Muscle of arm (tissue), 14 donors: ENCODE measurements at places on chromosomes 7 and 10.

DNA sequence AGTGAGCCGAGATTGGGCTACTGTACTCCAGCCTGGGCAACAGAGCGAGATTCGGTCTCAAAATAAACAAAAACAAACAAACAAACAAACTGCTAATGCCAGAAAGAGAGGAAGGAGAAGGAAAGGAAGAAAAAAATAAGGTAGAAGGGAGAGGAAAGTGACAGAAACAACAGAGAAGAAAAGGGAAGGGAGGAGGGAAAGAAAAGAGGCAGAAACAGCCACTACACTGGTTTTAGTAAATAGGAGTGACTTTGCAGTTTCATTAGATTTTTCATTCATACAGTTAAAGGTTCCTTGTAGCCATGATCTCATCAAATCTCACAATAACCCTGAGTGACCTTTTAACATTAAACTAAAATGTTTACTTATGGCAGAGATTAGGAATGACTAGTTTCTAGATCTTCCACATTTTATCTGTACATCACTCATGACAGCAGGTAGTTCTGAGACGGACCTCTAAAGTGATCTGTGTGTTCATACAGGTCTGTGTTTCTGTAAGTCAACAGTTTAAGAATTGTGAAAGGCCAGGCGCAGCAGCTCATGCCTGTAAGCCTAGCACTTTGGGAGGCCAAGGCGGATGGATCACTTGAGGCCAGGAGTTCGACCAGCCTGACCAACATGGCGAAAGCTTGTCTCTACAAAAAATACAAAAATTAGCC is 191.3 kb upstream of the KLF14 start:
- no peak for DNase-seq

DNA sequence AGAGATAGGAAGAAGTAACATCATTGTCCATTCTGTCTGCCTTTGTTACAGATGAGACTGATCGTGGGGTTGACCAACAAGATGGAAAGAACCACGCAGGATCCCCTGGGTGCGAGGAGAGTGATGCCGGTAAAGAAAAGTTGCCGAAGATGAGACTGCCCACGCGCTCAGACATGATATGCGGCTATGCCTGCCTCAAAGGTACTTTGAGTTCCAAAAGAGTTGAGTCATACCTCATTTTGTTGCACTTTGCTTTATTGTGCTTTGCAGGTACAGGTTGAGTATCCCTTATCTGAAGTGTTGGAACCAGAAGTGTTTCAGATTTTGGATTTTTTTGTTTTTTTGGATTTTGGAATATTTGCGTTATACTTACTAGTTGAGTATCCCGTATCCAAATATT is 12.2 kb upstream of the CLCN1 start:
- no peak for DNase-seq

DNA sequence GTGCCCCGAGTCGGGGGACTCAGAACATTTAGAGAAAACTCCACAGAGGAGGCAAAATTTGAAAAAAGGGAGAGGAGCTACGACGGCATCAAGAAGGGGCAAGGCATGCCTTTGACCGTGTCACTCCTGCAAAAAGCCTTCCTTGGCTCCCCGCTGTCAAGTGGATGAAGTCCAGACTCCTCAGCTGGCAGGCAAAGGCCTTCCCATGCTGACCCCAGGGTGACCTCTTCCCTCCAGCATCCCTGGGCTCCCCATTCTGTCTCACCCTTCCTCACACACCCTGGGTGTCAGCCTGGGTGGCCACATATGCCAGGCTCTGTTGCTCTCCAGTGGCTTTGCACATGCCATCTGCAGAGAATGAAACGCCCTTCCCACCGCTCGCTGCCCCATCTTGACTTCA is 88.4 kb upstream of the ZMIZ1 start:
- DNase-seq, result no peak

GRCh38 chr10:113899952-113900598 is 45.6 kb downstream of the NHLRC2 start:
- no peak for DNase-seq

DNA sequence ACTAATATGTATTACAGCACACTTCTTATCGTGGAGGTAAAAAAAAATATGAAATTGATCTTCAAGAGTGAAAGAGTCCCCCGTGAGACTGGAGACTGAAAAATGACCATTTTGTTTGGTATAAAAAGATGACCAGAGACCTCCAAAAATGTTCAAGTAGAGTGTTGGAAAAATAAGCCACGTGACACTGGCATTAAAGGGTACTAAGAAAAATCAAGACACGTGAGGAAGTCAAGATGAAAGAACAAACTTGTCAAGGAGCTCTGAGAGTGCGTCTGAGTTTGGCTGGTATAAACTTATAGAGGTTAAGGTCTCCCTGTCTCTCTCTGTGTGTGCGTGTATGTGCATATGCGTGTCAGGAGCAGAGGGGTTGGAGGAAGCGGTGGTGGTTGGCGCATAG is 362.7 kb upstream of the COBL start:
- DNase-seq, result no peak

- peak; percentile 48 for DNase-seq
Measured at GRCh38 chr10:80382989-80383388, 25.4 kb upstream of the PRXL2A start.

GRCh38 chr7:70645279-70645678 is 486.7 kb upstream of the GALNT17 start:
- DNase-seq, result no peak

- DNase-seq, result no peak
Measured at GRCh38 chr10:103854686-103855391, 537 bp downstream of the SH3PXD2A start.

- DNase-seq, result no peak
Measured at GRCh38 chr7:105131033-105131656, 117.1 kb downstream of the KMT2E start.

DNA sequence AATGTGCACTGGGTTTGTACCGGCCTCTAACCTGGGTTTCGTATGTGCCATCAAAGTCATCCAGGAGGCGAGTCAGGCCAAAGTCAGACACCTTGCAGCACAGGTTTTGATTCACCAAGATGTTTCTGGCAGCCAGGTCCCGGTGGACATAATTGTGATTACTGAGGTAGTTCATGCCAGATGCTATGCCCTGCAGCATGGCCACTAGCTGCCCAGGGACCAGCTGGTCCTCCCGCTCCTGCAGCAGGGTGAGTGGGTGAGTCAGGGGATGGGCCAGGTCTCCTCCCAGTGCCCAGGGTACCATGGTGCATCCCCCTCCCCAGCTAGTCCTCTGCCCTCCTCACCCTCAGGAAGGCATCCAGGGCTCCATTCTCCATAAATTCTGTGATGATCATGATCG is 13.6 kb downstream of the ZYX start:
- no peak for DNase-seq

DNA sequence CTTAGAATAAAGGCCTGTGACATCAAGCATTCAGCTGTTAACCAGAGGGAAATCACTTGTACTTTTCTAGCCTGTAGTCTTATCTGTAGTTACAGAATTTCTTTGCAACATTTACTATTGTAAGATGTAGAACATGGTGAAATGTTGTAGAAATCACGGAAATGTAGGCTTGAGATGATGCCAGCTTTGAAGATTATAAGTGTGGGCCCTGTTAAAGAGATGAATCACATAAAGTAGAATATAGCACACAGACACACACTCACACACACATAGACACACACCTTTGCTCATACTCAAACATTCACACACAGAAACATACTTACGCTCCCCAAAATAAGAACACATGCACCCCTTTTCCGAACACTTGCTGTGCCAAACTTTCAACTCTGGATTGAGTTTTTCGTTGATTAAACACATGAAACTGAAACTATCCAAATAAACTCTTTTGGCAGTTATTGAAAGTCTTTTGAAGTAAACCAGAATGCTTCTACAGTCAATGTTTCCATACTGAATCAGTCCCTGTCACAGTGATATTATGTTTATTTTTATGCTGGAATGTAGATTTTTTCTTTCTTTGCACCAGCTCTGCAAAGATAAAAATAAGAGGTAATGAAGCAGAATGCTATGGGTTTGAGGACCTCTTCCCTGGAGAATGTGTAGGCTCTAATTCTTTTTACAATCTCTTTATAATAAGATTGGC is 230.3 kb upstream of the MEOX2 start:
- DNase-seq, result peak; percentile 17

- no peak for DNase-seq
Measured at GRCh38 chr7:102811942-102812678, 63.3 kb downstream of the FAM185A start.

DNA sequence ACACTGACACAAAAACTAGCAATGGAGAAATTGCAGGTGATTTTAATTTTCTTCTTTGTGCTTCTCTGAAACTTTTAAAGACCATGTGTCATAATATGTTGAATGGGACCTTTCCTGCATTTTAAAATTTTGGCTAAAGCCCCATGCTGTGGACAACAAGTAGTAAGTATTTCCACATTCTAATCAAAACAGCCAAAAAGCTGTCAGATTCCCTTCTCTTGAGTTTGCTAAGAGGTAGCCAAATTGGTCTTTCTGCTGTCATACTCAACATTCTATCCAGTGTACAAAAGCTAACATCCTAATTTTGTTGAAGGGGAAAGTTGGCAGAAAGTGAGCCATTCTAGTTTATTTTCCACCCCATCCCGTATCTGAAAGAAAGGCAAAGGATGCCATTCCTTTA is 447.6 kb downstream of the TFEC start:
- DNase-seq, result no peak

DNA sequence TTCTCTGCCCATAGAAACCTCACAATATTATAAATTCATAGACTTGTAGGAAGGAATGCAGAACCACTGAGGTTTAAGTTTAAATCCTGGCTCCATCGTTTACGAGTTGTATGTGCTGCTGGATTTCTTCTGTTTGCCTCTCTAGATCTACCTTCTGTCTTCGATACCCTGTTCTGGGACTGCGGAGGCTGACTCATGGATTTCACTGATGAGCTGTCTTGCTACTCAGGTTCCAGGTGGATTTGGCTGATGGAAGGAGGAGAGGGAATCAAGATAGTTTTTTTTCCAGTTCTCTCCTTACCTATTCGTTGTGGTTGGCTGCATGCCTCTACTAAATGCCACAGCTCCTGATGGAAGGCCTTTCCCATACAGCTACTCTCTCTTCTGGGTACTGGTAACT is 375.8 kb downstream of the REEP3 start:
- no peak for DNase-seq

DNA sequence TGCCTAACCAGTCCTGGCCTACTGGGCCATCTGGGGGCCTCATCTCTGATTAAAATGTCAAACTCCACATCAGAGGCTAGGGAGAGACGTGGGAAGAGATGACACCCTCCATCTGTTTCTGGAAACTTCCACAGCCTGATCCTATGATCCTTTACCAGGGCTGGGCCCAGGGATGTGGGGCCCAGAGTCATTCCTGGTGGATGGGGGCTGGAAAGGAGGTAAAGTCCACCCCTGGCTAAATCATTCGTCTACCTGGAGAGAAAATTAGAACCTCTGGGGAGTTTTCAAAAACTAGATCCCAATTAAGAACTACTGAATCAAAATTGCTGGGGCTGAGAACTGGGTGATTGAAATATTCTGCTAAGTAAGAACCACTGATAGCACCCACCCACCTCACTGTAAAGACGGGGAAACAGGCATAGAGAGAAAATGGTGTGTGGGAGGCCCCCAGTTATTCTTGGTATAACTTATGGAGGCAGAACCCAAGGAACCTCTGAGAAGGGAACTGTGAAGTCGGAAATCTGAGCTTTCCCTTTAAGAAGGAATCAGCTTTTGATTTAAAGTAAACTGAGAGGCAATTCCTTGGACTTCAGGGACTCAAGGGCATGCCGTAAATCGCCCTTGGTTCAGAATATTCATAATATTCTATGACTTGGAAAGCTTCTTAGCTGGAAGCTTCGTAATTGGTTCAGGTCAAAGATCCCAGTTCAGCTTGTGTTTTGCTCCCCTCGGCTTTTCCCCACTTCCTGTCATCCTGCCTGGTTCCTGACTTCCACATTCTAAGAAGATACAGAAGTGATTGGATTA is 53.1 kb downstream of the PRKAG2 start:
- DNase-seq, result no peak

DNA sequence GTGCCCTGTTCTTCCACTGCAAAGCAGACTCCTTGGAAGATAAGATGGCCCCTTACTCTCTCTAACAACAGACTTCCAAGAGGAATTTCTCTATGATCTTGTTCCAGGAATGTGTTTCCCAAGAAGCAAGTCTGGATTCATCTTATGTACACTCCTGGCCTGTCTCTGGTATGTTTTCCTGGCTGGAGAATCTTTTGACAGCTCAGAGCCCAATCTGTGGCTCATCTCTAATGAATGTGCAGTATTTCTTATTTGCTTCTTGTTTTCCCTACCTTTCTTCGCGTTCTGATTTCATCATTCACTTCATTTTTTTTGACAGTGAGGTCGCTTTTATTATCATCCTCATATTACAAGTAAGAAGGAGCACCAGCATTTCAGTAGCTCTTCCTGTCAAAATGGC is 53.0 kb upstream of the PITRM1 start:
- DNase-seq, result no peak

DNA sequence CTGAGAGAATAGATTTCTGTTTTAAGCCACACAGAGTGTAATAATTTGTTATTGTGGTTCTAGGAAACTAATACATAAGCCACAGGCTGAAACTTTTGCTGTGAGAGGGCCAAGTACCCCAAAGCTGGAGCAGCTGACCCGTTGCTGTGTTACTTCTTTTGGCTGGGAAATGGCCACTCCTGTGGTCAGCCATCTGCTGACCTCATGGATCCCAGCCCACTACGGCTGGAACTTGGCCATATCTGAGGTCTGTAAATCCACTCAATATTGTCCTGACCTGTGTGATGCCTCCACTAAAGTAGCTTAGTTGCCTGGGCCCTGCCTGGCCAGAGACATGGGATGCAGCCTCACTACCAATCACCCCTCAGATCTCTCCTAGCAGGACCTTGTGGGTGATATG is 17.4 kb upstream of the LOXL4 start:
- no peak for DNase-seq

- peak; percentile 69 for DNase-seq
Measured at GRCh38 chr10:72802763-72803505, 90.6 kb upstream of the OIT3 start.

GRCh38 chr7:149713731-149714068 is 59.7 kb downstream of the ZNF467 start:
- DNase-seq, result no peak

DNA sequence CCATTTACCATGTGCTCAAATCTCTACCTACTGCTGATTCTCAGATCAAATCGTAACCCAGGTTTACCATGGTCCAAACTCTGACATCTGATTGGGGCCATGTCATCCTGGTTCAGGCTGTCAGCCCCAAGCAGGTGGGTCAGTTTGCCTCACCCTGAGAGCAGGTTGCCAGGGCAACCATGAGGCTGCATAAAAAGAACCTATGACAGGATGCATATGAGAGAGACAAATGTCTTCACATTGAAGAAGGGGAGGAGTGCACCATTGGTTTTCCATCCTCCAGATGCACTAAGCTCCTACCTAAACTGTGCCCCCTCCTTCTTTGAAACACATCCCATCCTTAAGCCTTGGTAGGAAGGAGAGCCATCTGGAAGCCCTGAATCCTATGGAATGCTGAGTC is 10.2 kb downstream of the PRSS1 start:
- no peak for DNase-seq

GRCh38 chr10:114714281-114714741 is 56.2 kb upstream of the ABLIM1 start:
- no peak for DNase-seq

GRCh38 chr7:20217193-20217948 is at the start of gene MACC1:
Gene MACC1, minus strand, starts transcription at chr7:20217384. Its CDS starts 55,522 bp downstream, at chr7:20161862.
- DNase-seq, result no peak

GRCh38 chr10:33355274-33355673 is 20.8 kb upstream of the NRP1 start:
- no peak for DNase-seq
